ENCODE measurements at places on chromosomes 11 and 22.
A peak's percentile ranks its signal among the peaks of the same experiment; 100 is the strongest.

DNA sequence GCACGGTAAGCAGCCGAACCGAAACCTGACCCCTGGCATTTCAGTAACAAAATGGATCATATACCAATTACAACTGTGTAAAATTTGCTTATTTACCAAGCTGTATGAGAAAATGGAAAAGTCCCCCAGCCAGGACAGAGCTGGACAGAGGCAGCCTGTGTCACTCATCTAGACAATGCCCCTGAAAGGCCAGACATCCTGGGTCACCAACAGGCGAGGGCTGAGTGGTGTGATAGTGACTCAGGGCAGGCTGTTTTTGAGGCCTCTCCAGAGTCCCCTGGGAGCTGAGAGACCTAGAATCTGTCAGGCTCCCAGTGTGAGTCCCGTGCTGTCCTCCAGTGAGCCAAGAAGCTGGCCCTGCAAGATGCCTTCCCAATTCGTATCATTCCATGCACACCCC lies 680.4 kb downstream of the TBC1D22A start:
- DNase-seq: no peak

GRCh38 chr11:75879737-75880136 lies 64.7 kb downstream of the UVRAG start:
- DNase-seq: no peak

GRCh38 chr22:37230673-37231405 lies 13.2 kb downstream of the RAC2 start:
- peak; percentile 85 for DNase-seq

GRCh38 chr11:111039982-111040381 lies 205.5 kb upstream of the POU2AF2 start:
- DNase-seq: no peak

DNA sequence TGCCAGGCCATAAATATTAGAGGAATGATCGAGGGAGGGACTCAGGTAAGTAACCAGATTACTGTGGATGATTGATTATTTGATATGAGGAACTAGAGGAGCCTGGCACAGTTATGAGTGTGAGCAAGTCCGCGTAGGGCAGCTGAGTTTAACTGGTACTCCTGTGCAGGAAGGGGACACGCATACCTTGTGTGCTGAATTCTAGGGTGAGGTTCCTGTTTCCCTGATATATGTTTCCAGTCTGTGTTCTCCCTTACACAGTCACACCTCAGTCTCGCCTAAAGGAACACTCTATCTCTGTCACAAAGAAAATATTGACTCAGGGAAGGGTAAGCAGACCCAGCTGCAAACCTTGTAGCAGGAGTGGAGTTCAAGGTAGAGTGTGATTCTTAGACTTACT lies 17.4 kb downstream of the SGSM3 start:
- no peak for DNase-seq

DNA sequence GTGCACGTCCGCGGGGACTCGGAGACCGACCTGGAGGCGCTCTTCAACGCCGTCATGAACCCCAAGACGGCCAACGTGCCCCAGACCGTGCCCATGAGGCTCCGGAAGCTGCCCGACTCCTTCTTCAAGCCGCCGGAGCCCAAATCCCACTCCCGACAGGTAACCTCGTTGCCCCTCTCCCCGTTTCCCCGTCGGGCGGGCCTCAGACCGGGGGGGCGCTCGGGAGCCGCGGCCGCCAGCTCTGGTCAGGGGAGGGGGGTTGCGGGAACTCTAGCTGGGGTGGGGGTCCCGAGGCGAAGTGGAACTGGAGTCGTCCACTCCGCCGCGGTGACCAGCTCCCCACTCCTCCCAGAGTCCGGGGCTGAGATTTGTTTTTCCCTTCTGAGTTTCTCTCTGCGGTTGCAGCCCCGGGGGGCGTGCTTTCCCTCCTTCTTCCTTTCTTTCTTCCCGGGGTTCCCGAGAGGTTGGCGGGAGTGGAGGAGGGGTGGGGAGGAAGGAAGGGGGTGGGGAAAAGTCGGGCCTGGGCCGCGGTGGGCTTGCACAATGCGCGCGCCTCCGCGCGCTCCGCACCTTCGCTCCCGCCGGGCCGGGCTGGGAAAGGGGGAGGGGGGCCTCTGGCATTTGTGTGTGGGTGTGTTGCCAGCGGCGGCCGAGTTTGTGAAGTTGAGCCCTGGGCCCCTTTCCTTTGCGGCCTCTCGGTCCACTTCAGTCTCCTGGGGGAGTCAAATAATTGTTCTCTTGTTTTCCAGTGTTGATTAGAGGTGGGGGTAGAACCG lies 952 bp downstream of the YAP1 start:
- no peak for DNase-seq

DNA sequence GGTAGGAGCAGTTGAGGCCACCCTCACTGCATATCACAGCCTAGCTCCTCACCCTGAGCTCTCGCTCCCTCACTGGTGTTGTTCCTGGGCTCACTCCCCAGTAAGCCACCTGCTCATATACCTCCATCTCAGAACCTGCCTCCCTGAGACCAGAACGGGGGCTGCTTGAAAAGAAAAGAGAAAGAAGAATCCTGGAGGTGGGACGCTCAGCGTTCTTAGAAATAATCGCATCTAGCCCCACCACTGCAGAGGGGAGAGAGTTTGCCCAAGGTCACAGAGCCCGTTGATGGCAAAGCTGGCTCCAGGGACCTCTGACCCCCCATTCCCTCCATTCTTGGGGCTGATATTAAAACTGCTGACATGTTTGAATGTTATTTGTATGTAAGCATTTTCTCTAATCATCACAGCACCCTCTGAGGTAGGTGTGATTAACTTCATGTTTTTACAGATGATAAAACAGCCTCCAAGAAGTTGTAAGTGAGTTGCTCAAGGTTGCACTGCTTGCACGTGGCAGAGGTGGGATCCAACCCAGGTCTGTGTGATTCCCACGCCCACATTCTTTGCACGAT lies 132.6 kb upstream of the TEAD1 start:
- DNase-seq: no peak

GRCh38 chr22:39368461-39368911 lies 18.7 kb downstream of the SYNGR1 start:
- no peak for DNase-seq

- peak; percentile 56 for DNase-seq
Measured at GRCh38 chr11:74702383-74703007, 28.7 kb downstream of the CHRDL2 start.

DNA sequence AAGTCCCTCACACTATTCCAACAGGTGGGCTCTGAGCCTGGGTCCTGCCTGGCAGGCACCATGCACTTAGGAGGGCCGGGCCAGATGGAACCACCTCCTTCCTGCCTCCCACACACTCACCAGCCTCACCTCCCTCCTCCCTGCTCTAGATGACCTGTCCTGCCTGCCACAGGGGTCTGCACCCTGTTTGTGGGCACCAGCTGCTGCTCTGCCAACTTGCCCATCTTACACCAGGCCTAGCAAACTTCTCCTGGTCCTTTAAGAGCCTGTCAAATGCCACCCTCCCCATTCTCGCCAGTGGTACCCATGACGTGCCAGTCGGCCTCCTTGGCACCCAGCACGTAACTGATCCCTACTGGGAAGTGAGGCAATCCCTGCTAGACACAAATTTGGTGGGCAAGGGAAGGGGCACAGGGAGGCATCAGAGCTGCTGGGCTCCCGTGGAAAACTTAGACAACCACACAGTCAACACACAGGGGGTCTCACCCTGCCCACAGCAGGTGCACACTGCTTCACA lies 3.1 kb downstream of the MOB2 start:
- no peak for DNase-seq

Data from CD4-positive, alpha-beta T cell treated with Interleukin-4 for 4 hours (primary cell).